ENCODE measurements at places on chromosomes 11 and 22.

GRCh38 chr11:95247127-95247684 is 16.2 kb upstream of the SESN3 start:
- DNase-seq: no peak

DNA sequence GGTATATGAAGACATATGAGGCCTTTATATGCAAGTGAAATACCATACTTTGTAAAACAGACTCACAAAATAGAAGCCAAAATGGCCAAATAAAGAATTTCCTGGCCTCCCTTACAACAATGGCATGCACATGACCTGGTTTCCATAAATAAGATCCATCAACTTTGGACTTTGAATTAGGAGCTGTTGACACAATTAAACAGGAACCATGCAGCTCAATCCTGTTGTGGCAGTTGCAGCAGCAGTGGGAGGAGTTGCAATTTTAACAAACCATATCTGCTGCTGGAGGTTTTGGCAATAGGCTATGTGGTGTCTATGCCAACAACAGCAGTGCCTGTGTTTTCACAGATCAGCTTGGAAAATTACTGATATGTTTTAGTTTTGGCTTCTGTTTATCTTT is 818.6 kb downstream of the FAM181B start:
- no peak for DNase-seq

DNA sequence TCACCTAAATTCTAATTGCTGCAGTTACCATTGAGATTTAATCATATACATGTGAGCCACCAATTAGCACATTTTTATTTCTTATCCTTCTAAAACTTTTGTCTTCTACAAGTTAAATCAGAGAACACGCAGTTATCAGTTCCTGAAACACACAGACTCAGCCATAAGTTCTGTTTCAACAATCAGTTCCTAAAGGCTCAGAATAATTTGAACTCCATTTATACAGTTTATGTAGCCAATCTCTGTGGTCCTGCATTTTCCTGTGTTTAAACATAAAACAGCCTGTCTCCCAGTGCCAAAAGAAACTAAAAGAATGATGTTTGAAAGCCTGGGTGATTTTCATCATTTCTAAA is 2.9 kb downstream of the PLAAT3 start:
- DNase-seq: no peak

DNA sequence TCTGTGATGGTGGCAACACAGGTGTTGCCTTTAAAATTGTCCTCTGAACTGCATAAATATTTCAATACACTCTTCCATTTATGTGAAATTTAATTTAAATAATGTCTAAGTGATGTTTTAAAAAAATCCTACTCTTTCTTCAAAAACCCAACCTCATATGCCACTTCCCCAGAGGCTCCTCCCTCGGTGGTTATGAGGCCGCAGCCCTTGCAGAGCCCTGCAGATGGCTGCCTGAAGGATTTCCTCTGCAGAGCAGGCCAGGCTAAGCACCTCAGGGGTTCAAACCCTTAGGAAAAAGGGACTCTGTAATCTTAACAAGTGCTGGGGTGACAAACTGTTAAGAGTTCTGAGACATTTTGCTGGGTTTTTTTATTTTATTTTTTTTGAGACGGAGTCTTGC is 25.2 kb downstream of the MORC2 start:
- no peak for DNase-seq

DNA sequence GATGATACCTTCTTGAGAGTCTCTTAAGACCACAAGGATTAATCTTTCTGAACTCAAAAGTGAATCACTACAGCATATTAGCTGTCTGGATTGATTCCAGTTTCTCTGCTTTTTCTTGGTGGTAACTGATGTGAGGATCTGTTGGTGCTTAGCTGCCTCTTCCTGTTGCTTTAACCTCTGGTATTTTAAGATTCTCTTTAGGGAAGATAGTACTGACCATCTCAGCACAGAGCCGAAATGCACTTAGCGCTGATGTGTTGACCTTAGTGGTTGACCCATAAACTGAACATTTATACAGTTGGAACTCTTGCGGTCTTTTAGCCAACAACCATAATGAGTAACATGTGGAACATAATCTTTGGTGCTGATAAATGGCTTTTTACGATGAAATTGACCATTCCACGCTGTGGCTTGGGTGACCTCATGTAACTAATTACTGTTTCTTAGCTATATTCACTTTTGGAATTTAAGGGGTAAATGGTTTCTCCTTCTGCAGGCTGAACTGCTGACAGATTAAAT is 33.7 kb downstream of the APLP2 start:
- DNase-seq: no peak

- DNase-seq: no peak
Measured at GRCh38 chr11:94315664-94316063, 11.3 kb downstream of the IZUMO1R start.

DNA sequence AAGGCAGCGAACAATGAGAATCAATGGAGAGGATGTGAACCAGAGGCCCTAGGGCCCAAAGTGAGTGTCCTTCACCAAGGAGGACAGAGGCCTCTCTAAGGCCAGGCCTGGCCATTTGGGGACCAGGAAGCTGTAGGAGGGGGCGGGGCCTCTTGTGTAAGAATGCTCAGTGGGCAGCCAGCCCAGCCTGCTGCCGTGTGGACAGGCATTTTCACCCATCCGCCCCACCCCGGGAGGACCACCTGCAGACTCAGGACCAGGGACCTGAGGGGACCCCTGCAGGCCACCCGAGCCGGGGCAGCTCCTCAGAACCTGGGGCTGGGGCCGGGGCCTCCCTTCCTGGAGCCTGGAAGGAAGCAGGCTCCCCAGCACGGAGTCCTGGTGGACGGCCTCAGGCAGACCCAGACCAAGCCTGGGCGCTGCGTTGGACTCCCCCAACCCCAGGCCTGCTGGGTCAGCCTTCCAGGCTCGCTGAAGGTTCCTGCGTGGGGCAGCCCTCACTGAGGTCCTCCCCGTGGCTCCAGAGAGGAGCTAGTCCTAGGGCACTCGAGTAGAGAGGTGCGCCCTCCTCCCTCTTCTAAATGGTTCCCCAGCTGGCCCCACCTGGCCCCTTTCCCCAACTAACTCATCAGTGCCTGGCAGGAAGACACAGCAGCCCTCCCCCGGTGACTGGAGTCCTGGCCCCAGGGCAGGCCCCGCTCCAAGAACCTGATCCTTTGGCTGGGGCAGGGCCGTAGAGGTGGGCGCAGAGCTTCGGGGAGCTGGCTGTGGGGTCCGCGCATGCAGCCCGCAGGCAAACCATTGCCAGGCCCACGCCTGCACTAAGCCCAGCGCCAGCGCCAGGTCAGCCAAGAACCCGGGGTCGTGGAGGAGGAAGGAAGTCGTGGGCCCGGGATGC is 1.5 kb upstream of the TRABD start:
- DNase-seq: no peak

- no peak for DNase-seq
Measured at GRCh38 chr11:121422675-121423074, 29.4 kb upstream of the SORL1 start.

GRCh38 chr11:28900427-28900826 is 792.2 kb downstream of the METTL15 start:
- DNase-seq: no peak

GRCh38 chr11:33942954-33943353 is 51.1 kb upstream of the LMO2 start:
- DNase-seq: no peak

DNA sequence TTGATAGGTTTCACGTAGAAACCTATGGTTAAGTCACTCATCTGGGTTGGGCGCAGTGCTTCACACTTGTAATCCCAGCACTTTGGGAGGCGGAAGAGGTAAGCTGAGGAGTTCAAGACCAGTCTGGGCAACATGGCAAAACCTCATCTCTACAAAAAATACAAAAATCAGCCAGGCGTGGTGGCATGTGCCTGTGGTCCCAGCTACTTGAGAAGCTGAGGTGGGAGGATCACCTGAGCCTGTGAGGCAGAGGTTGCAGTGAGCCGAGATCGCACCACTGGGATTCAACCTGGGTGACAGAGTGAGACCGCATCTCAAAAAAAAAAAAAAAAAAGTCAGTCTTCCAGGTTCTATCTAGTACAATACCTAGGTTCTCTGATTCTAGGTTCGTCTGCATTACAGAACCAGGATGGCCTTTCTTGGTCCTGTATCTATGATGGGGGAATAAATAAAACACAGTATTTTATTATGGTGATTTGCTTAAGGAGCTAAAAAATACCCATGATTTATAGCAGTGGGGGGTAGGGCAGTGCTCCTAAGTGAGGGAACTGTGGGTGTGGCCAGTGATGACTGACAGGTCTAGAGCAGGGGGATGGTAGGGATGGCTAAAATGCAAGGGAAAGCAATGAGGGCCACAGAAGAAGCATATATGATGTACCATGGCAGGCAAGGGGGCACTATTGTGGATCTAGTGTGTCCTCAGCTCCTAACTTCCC is 65.5 kb upstream of the NUP160 start:
- no peak for DNase-seq

DNA sequence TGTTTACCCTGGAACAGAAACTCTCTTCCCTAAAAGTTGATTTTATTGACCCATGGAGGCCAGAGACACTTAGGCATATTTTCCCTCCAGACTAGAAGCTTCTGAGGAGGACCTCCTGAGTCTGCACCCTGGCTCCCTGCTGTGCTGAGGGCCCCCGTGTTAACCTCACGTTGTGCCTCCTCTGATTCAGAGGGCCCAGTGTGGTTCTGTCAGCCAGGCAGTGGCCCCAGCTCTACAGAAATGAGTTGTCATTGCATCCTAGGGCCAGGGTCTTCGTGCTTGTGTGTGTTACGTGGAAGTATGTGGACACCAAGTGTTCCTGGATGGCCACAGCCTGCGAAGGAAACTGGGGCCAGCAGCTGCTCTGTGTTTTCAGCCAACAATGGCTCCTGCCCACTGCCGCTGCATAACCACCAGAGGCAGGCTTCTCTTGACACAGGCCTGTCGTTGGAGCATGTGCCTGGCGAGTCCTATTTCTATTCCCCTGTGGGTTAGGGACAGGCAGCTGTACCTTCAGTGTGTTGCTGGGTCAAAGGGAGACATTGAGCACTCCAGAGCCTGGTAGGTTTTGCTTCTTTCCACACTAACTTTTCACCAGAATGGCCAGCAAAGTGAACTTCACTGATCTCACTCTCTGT is 44.5 kb downstream of the MED15 start:
- no peak for DNase-seq

DNA sequence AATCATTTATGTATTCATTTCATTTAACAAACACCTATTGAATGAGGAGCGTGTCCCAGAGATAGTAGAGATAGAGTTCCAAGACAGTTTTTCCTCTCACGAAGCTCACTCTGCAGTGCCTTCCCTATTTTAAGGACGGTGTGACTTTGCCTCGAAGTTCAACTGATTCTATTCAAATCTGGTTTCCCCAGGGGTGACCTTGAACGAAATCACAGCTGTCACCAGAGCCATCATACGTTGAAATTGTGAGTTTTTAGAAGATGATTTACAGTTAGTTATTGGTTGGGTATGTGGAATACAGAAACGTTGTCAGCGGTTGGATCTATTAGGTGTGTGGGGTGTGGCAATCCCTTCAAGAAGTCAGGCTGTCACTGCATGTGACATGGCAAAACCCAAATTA is 33.9 kb upstream of the SESN3 start:
- no peak for DNase-seq

GRCh38 chr11:95156916-95157541 is 67.4 kb downstream of the ENDOD1 start:
- DNase-seq: no peak

DNA sequence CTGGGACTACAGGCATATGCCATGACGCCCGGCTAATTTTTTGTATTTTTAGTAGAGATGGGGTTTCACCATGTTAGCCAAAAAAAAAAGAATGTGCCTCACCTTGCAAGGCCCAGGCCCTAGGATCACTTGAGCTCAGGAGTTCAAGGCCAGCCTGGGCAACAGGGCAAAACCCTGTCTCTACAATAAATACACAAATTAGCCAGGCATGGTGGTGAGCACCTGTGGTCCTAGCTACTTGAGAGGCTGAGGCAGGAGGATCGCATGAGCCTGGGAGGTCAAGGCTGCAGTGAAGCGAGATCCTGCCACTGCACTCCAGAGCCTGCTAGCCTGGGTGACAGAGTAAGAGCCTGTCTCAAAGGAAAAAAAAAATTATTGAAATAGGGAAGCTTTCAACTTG is 8.1 kb upstream of the LDHC start:
- DNase-seq: no peak

- no peak for DNase-seq
Measured at GRCh38 chr11:76275446-76275845, 69.1 kb upstream of the WNT11 start.

GRCh38 chr11:67256477-67257135 is 9.7 kb upstream of the GRK2 start:
- DNase-seq: no peak

DNA sequence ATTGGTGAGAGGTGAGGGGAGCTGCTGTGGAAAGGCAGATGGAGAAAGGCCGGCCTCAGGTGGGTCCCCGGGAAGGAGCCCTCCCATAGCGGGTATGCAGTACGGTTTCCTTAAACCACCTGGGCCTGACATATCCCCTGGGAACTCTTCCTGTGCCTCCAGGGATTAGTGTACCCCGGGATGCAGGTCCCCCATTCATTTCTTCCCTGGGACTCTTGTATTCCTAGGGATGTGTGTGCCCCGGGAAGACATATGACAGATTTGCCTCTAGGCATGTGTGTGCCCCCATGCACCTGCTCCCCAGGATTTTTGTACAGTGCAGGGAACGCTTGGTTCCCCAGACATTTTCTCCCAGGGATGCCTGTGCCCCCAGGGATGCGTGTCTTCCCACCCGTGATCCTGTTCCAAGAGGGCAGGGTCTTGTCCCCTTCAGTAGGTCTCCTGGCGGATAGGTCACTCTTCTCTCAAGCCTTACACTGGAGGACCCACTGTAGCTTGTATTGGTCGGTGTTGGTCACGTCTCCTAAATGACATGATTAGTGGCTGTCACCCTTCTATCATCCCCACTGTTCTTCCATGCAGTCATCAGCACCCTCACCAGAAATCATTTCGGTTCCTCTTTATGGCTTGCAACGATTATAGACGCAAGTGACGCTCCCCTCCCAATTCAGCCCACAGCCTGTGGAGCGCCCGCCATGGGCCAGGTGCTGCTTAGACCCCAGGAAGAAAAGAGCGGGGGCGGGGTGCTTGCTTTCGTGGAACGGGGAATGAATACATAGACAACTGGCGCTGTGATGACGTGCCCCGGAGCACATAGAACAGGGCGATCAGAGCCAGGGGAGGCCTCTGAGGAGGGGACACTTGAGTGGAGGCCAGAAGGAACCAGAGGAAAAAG is 1.3 kb downstream of the PARVB start:
- DNase-seq: no peak

Measured in stimulated activated CD8-positive, alpha-beta memory T cell treated with anti-CD3 and anti-CD28 coated beads, Interleukin-7, amount 100 ng/mL, for 1 hour (primary cell).